ENCODE measurements at places on chromosomes 16 and 17.

GRCh38 chr17:49848019-49848473 lies at the start of gene TAC4:
TSS of gene TAC4 (minus strand) at chr17:49848069. CDS start at chr17:49848017, 52 bp downstream.
- no peak for DNase-seq

GRCh38 chr17:67022451-67022810 lies 21.9 kb upstream of the CACNG1 start:
- no peak for DNase-seq

GRCh38 chr17:72406498-72406897 lies 285.7 kb downstream of the SOX9 start:
- no peak for DNase-seq

GRCh38 chr16:67654403-67654911 lies 5.6 kb downstream of the ACD start:
- no peak for DNase-seq
